ENCODE measurements at places on chromosomes 2 and 18.

DNA sequence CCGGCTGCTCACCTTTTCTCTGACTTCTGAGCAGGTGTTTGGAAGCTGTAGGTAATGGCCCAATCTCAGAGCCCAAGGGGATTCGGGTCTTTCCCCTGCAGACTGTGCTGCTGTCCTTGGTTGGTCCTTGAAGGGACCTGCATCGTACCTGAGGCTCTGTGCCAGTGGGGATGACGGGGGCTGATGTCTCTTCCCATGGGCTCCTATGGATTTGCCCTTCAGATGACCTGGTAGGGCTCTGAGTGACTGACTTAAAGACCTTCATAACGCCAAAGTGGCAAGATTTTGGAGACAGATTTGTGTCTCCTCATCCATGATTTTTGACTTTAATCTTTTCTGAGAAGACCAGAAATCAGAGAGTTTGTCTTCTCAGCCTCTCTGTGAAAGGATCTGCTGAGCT, 166.1 kb downstream of the FAM210A start:
- DNase-seq = no peak

DNA sequence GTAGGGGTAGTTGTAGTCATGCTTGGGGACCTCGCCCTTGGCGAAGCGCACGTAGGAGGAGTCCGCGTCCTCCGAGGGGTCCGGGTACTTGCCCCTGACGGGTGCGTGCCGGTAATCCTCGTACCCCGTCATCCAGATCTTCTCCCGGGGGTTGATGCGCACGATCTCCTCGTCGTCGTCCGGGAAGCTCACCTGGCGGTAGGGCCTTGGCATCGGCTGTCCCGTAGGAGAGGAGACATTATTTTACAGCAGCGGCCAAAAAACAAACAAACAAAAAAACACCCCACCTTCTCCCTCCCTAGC, 86.3 kb downstream of the ACTR2 start:
- DNase-seq = no peak

- DNase-seq = peak; percentile 66
Measured at GRCh38 chr2:70009762-70010575, 48.5 kb upstream of the ASPRV1 start.

DNA sequence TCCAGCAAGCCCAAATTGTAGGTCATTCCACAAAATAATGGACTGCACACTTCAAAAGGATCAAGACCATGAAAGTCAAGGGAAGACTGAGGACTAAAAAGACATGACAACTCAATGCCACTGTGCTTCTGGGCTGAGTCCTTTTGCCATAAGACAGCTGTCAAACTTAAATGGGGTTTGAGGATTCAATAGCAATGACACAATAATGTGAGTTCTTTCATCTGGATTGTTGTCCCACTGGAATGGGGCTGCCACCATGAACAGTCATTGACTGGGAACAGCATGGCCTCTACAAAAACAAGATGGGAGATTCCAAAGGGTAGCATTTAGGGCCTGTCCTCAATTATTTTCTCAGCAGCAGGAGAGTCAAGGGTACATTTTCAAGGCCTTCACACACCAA, 118.5 kb downstream of the EN1 start:
- no peak for DNase-seq

GRCh38 chr2:61045999-61046398, 19.7 kb upstream of the SANBR start:
- no peak for DNase-seq

DNA sequence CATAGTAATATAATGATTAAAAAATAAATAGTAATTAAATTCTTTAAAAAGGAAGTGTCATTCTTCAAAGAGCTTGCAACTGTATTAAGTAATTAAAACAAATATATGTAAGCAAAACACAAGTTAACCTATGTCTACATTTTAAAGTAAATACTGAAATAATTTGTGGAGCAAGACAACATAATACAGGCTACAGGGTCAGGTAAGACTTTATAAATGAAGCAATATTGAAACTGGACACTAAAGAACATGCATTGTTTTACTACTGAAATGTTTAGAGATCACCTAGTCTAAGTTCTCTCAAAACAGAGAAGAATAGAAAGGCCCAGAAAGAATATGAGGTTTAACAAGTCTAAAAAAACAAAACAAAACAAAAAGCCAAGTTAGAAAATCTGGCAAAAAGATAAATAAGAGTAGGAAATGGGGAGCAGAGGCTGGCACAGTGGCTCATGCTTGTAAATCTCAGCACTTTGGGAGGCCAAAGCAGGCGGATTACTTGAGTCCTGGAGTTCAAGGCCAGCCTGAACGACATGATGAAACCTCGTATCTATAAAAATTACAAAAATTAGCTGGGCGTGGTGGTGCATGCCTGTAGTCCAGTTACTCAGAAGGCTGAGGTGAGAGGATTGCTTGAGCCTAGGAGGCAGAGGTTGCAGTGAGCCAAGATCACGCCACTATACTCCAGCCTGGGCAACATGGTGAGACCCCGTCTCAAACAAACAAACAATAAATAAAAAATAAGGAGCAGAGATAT, 34.4 kb downstream of the VPS54 start:
- no peak for DNase-seq

- no peak for DNase-seq
Measured at GRCh38 chr2:208006833-208007232, 18.5 kb downstream of the PLEKHM3 start.
